GM23338 (cell line): ENCODE measurements at places on chromosomes 1 and 21.

DNA sequence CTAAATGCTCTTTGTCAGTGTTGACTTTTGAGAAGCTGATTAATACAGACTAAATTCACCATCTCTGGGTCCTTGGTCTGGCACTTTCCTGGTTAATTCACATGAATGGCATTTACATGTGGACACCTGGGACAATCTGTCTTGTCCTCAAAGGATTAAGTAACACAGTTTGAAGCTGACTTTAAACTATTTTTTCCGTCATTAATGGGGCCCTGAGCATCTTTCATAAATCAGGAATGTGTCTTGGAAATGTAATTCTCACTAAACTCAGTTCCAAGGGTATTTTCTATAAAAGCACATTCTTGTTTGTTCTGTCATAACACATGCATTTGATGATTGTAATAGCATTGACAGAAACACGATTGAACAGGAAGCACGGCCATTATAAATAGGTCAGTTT, 26.7 kb upstream of the NBL1 start:
- DNase-seq, result no peak

DNA sequence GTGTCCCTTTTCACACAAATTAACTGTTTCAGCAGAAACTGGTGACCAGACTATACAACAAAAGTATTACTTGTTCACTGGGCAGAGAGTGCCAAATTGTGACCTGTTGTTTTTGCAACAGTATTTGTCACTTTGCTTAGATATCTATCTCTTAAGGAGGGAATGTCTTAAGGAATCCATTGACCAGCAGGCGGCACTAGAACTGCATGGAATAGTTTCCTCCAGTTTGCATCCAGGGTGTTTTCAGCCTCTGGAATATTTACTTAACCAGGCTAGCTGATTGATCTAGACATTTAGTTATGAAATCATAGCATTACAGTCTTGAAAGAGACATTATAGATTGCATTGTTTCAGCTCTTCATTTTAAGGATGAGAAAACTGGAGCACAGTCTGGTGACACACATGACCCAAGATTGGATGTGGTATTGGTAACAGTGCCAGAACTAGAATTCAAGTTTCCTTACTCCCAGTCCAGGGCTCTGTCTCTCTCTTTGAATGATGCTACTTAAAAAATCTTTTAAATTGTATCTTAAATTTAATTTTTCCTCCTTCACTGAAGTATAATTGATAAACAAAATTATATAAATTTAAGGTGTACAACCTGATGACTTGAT, 16.9 kb downstream of the RPTN start:
- peak; percentile 90 for DNase-seq

- DNase-seq, result no peak
Observed at GRCh38 chr1:208069908-208070307, 159.0 kb upstream of the CD34 start.

- peak; percentile 63 for DNase-seq
Observed at GRCh38 chr1:152410599-152410998, 3.5 kb downstream of the CRNN start.

DNA sequence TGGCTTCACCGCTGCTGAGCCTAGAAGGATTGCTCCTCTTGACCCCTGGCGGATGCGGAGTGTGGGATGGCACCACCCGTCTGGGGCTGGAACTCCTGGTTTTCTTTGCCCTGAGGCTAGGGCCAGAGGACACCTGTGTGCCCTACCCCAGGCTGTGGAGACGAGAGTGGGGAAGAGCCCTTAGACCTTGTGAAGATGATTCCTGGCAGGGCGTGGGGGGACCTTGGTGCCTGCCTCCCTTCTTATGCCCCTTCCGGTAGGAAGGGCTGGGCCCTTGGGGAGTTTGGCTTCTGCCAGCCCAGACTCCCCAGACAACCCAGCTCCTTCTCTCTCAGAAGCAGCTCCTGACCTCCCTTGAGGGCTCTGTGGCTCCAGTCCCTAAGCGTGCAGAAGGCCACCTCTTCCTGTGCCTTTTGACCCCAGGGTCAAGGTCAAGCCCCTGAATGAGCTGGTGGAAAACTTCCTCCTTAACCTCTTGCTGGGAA, 891 bp downstream of the RPS6KA1 start:
- peak; percentile 31 for DNase-seq

GRCh38 chr21:44018127-44018526, 6.0 kb downstream of the TRAPPC10 start:
- no peak for DNase-seq
